Kidney glomerular epithelial cell (primary cell): ENCODE measurements at places on chromosomes 3 and 15.

DNA sequence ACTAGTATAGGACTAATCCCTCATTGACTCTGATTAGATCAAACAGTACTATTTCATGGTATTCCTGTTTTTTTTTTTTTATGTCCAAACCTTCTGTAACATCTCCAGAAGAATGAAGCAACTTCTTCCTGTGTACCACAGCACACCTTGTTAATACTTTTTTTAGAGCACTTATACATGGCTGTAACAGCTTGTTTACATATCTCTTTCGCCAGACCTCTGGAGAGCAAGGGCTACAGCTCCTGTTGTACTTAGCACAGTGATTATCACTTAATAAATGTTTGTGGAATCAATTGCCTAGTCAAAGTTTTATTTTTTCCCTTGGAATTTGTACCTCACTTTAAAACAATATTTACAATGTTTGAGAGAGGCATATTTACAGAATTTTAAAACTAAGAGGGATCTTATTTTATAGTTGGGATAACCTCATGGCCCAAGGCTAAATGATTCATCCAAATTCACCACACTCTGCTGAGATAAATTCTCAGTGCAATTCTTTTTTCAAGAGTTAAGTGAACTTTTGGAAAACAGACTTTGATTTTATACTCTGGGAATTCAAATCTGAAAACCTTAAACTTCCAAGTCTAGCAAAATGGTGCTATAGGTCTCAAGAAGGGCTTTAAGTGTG lies 9.2 kb upstream of the GATM start:
- no peak for DNase-seq

DNA sequence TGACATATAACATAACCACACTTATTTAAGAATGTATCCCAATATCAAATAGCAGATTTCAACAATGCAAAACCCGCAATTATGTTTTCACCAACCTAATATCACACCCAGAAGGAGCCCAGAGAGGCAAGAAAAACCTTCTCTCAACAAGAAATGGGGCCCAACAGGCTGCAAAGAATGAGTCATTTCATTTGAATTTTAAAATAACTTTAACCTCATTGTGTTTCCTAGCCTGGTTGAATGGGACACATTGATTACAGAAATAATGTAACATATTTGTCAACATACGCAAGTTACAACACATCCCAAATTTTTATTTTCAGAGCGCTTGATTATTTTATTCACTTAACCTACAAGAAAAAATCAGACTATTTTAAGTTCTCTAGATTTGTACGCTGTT lies 365.1 kb upstream of the SLCO3A1 start:
- no peak for DNase-seq

DNA sequence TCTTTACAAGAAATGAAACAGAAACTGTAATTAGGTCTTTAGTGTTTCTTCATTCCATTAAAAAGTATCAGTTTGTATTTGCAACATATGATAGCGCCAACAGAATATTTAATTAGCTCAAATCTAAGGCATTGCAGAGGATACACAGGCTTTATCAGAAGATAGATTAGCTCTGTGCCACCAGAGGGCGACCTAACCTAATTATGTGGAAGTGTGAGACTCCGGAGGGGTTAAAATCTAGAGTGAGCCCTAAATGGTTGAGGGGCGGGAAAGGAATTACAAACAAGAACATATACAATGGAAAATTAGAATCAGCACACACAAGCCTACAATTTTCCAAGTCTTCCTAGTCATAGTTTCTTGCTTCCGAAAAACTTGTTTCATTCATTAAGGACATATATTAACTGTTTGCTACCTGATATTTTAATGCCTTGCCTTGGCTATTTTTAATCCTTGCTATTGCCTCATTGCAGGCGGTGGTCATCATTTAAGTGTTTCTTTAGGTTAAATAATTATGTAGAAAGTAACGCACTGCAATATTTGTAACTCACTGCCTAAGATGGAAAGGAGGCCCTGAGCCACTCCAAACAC lies 18.0 kb upstream of the RYR3 start:
- peak; percentile 56 for DNase-seq

DNA sequence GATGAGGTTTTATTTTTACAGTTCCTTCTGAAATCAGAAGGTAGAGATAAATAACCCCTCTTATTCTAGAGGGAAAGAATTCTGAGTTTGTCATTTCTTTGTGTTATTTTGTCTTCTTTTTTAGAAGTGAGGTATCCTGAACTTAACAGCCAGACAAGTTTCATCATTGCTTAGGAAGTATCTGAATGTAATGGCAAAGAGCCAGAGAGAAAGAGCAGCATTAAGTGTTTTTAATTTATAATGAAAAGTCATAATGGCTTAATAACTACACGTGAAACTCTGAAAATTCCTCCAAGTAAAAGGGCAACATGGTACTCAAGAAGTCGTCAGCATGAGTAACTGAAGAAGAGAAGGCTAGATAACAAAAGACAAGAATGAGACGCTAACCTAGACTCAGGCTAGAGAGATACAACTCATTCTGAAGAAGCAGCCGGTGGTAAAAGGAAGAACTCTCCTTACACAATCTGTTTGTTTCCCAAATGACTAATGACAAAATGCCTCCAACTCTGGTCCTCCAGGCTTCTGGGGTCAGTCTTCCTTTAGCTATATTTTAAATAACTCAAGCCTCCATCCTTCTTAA lies 116.2 kb upstream of the NECTIN3 start:
- no peak for DNase-seq

DNA sequence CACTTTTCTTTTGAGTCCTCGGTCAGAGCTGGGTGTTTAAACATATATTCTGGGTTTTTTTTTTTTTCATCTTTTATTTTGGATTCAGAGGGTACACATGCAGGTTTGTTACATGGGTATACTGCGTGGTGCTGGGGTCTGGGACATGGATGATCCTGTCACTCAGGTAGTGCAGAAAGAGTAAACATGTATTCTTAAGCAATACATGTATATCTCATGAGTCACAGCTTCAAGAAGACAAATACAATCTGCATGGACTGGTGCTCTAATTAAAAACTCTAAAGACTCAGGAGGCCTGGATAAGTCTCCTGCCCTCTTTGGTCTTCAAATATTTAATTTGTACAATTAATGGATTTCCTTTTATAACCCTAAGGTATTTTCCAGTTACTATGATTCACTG lies 50.6 kb upstream of the PHLDB2 start:
- DNase-seq, result no peak

- DNase-seq, result no peak
Observed at GRCh38 chr15:64990168-64990470, 405 bp upstream of the SPG21 start.

- no peak for DNase-seq
Observed at GRCh38 chr3:129313415-129313664, 34.7 kb downstream of the HMCES start.

GRCh38 chr3:145118303-145118702 lies 1042.7 kb downstream of the PLOD2 start:
- no peak for DNase-seq

- DNase-seq, result no peak
Observed at GRCh38 chr3:67018789-67019526, 20.9 kb downstream of the KBTBD8 start.

GRCh38 chr3:52484680-52485461 lies 10.3 kb upstream of the STAB1 start:
- no peak for DNase-seq

DNA sequence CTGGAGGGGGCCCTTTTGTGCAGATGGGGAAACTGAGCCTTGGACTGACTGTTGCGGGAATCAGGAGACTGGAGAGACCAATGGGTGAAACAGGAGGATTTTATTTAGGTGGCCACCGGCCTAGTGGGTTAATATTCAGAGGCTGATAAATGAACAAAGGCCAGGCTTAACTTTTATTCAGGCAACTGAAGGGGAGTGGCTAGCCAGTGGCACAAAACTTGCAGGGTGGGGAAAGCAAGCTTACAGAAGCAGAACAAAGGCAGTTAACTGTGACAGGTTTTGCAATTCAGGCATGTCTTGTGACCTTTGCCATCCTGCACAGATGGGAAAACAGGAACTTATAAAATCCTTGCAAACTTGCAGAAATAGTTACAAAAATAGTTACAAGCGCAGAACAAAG lies 24.9 kb upstream of the ACAD9 start:
- no peak for DNase-seq

DNA sequence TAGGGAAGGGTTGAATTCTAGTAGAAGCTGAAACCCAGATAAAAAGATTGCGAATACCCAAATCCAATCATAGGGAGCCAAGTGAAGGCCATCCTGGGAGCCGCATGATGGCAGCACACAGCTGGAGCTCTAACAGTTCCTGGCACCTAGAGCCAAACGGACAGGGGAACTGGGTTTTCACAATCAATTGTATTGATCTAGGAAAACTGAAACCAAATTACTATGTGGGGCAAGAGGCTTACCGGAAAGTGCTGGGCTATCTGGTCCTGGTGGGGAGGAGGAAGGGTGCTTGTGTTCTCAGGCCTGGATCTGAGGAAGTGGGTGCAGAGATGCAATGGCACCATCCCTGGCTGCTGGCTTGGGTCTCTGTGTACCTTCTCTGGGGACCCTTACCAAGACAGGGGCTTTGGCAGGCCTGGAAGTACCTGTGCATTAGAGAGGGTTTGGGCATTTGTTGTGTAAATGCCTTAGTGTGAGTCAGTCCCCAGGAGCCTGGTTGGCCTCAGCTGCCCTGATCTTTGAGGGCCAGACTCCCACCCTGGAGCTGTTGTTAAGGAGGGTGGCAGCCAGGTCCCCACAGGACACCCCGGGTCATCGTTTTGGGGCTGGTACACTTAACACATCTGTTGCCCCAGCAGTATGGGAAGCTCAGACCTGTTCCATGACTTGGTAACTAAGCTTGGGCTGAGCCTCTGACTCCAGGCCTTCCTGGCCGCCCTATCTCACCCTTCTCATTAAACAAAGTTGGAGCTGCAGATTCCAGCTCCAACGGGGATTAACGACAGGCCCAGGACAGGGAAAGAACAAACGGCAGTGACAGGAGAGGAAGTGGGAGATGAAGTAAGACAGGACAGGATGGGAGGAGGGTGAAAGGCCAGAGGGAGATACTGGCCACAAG lies 8.9 kb upstream of the FURIN start:
- no peak for DNase-seq

DNA sequence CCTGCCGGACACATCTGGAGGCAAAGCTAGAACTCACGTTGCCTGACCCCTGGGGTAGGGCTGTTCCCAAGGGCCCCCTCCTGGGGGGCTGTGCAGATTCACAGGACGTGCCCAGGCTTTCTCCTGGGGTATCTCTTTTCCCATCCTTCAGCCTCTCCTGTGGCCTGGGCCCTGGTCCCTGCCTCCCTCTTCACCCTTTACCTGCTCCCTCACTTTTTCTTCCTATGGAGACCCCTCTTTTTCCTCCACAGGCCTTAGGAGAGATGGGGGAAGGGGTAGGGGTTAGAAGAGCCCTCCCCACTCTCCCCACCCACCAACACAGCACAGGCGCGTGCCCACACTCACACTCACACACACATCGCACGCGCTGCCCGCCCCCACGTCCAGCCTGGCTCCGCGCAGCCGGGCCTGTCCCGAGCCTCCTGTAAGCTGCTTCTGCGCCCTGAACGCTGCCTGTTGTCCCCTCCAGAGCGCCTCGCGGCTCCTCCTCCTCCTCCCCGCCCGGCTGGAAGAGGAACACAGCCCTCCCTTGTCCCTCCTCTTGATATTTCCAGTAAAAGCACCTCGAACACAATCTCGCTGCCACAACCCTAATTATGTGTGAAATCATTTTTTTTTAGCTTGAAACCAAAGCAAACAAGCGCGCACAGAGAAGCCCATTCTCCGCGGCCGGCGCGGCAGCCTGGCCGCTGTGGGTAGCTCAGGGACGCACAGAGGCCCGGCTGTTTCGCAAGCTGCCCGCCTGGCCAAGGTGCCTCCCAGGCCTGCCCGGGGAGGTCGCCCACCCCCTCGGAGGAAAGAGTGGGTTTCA lies 33.9 kb upstream of the ACAN start:
- no peak for DNase-seq

DNA sequence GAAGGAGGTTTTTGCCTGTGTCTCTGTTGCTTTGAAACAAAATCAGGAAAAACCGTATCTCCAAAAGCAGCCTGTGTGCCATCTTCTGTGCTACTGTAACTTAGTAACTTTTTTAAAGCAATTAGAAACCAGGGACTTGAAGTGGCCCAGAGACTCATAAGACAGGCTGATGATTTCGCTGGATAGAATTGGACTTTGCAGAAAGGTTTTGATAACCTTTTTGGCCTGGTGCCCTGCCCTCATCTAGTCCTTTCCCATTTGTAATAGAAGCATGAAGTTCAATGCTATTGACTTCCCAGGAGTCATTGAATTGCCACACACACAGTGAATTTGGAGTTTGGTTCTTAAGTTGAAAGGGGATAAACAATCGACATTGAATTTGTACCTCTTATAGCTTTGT lies 157.2 kb downstream of the PTPRG start:
- no peak for DNase-seq

DNA sequence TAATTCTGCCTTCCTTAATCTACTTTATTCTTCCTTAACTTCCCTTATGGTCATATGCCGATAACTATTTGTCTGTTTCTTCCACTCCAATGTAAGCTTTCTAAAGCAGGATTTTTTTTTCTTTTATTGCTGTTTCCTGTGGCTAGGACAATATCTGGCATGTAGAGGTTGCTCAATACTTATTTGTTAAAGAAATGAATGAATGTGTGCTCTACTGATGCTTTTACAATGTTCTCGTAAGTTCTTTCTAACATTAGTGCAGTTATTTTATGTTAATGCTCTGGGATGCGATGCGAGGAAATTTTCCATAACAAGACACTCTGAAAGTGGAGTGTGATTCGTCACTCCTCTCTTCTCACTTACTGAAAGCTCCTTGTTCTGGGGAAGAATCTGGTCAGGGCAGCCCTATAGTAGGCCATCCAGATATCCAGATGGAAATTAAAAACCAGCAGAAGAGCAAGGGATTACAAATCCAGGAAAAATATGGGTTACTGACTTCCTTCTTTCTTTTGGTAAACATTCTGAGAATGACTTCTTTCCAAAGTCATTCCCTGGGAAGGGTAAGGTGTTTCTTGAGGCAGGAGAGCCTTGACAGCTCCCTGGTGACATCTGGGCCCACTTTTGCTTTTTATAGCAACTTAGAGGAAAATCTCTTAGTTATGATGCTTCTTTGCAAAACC lies 420.4 kb downstream of the PDCD6IP start:
- DNase-seq, result no peak

GRCh38 chr3:71064291-71064955 lies 519.1 kb downstream of the FOXP1 start:
- peak; percentile 19 for DNase-seq

- no peak for DNase-seq
Observed at GRCh38 chr3:65864357-65864904, 174.3 kb downstream of the MAGI1 start.

DNA sequence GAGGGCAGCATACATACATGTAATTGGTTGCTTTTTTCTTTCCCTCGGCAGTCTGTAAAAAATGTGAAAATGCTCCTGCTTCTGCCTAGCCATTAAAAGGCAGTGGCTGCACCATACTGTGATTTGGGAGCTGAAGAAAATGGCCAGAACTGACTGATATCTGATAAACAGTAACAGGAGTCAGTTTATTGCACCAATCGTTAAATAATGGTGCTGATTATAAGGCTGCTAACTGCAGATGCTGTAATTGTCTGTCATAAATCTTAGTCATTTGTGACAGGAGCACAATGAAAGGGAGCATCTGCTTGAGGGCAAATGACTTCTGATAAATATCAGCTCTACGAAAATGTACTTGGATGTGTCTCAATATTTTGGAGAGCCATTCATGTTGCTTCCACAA lies 263.1 kb upstream of the DNAJC19 start:
- DNase-seq, result no peak
